GM18507 (cell line): ENCODE measurements at places on chromosomes 4 and X.

- DNase-seq: peak; percentile 18
Measured at GRCh38 chr4:7843831-7844593, 95.6 kb downstream of the AFAP1 start.

DNA sequence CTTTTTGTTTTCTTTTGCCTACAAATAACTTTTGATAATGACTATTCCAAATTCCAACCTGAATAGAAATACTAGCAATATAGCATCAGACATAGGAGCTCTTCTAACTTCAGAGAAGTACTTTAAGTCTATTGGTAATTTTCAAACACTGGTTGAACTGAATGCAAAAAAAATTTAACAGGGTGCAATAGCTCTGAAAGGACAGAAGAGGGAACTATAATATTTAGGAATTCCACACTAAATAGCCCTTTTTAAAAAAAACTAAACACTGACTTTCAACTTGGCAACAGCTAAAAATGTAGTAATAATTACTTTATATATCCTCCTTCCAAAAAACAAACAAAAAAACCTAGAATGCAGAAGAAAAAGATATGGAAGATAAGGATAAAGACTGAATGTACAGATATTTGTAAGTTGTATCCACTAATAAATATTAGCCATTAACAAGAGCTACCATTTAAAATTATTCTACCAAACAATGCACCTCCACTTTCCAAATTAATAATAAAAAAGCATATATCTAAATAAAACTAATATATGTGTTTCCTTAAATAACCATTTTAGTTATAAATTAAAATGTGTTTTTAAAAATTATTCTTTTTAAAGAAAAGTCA is 81.4 kb downstream of the FBXW7 start:
- no peak for DNase-seq

- DNase-seq: no peak
Measured at GRCh38 chr4:153748378-153748777, 11.4 kb downstream of the RNF175 start.

DNA sequence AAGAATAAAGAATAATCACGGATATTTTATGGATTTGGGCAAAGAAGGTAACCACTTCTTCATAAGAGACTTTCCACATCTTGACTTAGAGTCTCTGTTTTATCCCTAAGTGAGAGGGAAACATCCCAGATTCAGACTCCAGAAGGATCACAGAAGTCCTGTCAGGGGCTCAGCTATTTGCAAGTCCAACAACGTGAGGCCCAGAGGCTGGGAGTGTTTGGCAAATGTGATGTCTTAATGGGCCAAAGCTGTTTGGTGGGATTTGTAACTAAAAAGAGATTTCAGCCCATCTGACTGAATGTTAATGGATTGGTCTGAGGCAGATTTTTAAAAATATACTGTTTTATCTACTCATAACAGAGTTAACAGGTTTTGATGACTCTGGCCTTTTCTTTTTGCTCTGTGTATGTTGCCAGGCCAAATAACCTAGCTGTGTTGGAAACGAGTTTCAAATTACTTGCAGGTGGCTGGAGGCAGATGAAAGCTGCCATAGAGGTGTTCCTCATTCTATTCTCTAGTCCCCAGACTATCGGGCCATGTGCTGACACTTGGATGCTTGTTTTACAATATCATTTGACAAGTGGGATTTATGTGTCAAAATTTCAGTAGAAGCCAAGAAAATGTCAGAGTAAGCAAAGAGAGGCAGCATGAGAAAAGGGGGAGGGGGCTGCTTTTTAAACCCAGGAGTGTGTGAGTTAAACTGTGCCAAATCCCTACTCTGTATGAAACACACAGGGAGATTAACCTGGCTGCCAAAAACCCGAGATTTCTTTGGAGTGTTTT is 330.9 kb downstream of the DCHS2 start:
- no peak for DNase-seq

DNA sequence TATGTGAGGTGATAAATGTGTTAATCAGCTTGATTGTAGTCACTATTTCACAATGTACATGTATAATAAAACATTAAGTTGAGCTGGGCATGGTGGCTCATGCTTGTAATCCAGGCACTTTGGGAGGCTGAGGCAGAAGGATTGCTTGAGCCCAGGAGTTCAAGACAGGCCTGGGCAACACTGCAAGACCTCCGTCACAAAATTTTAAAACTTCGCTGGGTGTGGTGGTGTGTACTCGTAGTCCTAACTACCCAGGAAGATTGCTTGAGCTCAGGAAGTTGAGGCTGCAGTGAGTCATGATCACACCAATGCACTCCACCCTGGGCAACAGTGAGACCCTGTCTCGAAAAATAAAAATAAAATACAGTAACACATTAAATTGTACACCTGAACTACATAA is 20.1 kb downstream of the LYAR start:
- DNase-seq: no peak

GRCh38 chrX:139554991-139555675 is 24.6 kb downstream of the F9 start:
- no peak for DNase-seq

GRCh38 chr4:5128569-5128968 is 77.3 kb downstream of the STK32B start:
- no peak for DNase-seq

- peak; percentile 75 for DNase-seq
Measured at GRCh38 chrX:154478728-154479622, at the start of gene LAGE3. Gene LAGE3 (minus strand): TSS chrX:154479281. CDS start chrX:154478915, 366 bp downstream.

DNA sequence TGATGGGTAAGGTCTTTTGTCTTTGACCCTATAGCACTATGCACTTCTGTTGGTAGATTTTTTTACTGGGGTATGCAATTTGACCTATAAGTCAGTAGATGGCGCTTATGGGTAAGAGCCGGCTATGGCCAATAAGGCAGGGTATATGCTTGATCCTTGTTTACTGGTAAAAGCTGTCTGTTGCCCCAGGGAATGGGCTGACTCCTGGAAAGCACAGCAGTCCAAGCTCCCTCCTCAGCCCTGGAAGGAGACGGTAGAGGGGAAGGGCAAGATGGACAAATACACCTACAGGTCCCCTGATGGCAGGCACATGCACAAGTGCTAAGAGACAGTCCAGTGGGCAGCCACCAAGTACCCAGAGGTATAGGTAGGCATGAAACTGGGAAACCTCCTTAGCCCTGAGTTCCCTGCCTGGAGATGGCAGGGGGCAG is 63.7 kb downstream of the ADAMTS3 start:
- peak; percentile 0 for DNase-seq

- DNase-seq: no peak
Measured at GRCh38 chr4:8105306-8106100, 53.1 kb downstream of the ABLIM2 start.

DNA sequence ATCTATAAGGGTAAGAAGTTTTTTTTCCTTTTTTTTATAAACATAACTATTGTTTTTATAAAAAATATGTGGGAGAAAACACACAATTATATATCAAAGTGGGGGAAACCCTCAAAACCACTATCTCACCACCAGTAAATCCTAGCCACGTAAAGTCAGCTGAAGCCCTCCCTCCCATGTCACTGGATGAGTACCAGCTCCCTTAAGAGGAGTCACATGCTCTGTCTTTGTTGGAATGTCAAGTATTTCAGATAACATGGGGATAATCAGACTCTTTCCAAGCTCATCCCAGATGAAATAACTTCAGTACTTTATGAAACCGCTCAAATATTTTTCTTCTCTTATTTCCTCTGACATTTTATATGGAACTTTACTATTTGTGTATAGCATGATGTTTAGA is 2.4 kb downstream of the MYOZ2 start:
- DNase-seq: no peak

- DNase-seq: no peak
Measured at GRCh38 chr4:108166441-108167315, 2.1 kb downstream of the LEF1 start.

- no peak for DNase-seq
Measured at GRCh38 chr4:121243485-121243884, 79.4 kb upstream of the TNIP3 start.

GRCh38 chr4:80948995-80949394 is 81.5 kb upstream of the BMP3 start:
- DNase-seq: no peak

DNA sequence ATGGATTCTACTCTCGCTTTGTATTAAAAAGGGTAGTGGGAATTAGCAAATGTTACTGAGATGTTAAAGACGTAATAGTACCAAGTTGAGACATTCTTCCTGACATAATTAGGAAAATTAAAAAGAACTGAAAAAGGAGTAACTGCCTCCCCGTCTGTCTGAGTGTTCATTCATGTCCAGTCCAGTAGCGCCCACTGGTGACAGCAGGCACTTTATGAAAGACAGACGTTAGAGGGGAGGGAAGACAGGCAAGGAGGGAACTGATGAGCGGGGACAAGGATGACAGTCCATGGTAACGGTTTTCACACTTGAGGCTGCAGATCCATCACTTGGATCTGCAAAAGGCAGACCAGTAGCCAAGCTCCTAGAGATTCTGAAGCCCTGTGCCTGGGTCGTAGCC is 326.7 kb downstream of the STK32B start:
- DNase-seq: no peak

- no peak for DNase-seq
Measured at GRCh38 chrX:1507511-1508463, 29.2 kb downstream of the P2RY8 start.

DNA sequence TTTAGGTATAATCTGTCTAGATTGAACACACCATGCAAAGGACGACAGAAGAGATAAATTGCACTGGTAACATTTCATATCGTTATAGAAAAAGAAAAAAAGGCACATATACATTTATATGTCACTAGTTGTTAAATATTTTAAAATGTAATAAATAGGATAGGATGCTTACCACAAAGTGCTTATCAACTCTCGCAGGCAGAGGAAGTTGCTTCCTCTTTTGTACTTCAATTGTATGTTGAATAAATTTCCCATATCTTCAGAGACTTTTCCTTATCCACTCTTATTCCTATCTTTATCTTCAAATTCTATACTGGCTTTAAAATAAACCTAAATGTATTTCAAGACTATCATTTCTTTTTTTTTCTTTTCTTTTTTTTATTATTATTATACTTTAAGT is 163.3 kb upstream of the SPOCK3 start:
- DNase-seq: no peak

GRCh38 chr4:3250956-3251690 is 2.2 kb downstream of the MSANTD1 start:
- no peak for DNase-seq
